ENCODE measurements at places on chromosomes 16 and 17.

DNA sequence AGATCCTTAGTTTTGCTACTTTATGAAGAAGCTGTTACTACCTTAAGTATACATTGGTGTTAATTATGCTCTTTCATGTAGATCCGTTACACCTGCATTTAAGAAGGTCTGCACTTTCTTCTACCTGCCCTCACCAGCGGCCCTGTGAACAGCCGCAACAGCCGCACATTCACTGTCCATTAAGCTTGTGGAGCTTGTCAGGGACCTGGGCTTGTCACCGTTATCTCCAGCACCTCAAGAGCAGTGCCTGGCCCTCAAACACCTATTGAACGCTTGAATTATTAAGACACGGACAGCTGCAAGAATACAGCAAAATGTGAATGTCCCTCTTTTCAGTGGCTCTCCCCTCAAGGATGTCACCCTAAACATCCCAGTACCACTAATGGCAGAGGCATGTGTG lies 3.0 kb upstream of the MXRA7 start:
- no peak for DNase-seq

- no peak for DNase-seq
Observed at GRCh38 chr17:19311421-19312215, 50.9 kb downstream of the B9D1 start.

GRCh38 chr17:61400066-61400716 lies 548 bp downstream of the TBX2 start:
- no peak for DNase-seq

DNA sequence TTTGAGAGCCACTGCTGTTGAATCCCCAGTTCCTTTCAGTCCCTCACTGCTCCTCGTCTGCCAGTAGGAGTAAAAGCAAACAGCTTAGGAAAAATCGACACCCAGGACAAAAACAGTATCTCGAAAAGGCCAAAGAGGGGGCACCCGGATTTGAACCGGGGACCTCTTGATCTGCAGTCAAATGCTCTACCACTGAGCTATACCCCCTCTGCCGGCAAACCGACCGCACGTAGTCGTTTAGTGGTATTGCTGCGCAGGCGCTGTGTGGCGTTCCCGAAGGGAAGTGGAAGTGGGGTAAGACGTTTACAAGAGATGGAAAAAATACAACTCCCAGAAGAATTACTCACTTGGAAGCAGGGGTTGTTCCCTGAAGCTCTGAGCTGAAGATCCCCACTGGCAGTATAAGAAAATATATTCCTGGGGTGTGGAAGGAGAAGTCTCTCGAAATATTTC lies 2.2 kb upstream of the PLXDC1 start:
- peak; percentile 92 for DNase-seq

DNA sequence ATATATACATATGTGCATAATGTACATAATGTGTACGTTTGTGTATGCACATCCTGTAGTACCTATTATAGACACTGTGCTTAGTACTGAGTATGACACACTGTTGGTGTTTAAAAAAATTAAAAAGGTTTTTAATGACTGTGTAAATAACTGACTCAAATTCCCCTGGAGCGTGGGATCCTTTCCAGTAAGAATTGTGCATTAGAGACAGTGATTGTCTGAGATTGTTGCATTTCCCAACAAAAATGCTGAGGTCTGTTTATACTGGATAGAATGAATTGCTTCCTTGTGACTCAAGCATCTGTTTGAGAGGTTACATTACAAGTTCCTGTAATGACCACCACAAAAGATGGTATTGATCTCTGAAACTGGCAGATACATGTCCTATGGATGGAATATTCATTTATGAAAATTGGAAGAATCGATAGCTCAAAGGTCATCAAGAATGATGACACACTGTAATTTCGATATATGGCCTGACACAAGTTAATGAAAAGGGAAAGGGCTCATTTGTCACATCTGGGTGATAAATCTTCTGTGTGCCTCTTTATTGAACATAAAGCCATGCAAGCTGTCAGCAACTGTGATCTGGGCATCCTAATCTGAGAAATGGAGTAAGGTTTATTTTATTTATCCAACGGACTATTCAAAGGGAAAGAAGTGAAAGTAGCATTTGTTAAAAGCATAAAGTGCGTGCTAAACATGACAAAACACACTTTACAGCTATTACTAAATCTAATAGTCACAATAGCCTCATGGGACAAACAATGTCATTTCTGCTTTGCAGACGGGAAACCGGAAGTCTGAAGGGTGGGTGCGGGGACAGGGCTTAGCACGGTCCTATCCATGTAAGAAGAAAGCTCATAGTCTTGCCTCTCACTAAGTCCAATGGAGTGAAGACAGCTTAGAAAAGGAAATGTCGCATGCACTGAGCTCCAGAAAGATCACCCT lies 228.8 kb downstream of the CDH11 start:
- no peak for DNase-seq

- no peak for DNase-seq
Observed at GRCh38 chr17:3914312-3914670, 2.0 kb downstream of the P2RX1 start.

Measured in activated CD4-positive, alpha-beta T cell treated with anti-CD3 and anti-CD28 coated beads for 1 hour (primary cell).